T-cell (primary cell): ENCODE measurements at places on chromosomes 5 and 9. TPM values are rescaled to one million over a fixed set of nuclear protein-coding genes. Genes with fewer than 3 reads are reported as not detected.

The FGF10 gene
- total RNA-seq = not detected

- DNase-seq = no peak
Measured at GRCh38 chr5:137778772-137779564, 24.8 kb upstream of the HNRNPA0 start.

GRCh38 chr9:136560586-136560985 is 14.7 kb upstream of the NOTCH1 start:
- DNase-seq = no peak

GRCh38 chr9:127506117-127506813 is 55.0 kb downstream of the LRSAM1 start:
- DNase-seq = no peak
